Stimulated activated CD4-positive, alpha-beta T cell treated with anti-CD3 and anti-CD28 coated beads, Interleukin-1b, Interleukin-23, amount 100 ng/mL, for 1 hour (primary cell): ENCODE measurements at places on chromosomes 16 and 17.

- no peak for DNase-seq
Observed at GRCh38 chr17:48732688-48733629, 4.4 kb upstream of the HOXB13 start.

DNA sequence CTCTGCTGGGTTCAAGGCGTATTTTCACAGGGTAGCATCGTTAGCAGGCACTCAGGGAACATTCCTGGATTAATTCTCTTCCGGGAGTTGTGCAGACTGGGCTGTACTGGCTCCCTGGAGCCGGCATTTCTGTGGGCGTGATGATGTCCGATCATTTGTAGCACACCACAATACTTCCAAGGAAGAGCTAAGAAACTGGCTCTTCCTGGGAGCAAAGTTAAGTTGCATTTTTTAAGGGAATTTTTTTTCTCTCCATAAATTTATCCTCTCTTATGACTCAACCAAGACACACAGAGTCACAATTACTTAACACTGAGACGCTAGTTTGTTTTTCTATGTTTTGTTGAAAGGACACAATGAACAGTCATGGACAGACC lies 211.6 kb upstream of the FOXF1 start:
- no peak for DNase-seq

DNA sequence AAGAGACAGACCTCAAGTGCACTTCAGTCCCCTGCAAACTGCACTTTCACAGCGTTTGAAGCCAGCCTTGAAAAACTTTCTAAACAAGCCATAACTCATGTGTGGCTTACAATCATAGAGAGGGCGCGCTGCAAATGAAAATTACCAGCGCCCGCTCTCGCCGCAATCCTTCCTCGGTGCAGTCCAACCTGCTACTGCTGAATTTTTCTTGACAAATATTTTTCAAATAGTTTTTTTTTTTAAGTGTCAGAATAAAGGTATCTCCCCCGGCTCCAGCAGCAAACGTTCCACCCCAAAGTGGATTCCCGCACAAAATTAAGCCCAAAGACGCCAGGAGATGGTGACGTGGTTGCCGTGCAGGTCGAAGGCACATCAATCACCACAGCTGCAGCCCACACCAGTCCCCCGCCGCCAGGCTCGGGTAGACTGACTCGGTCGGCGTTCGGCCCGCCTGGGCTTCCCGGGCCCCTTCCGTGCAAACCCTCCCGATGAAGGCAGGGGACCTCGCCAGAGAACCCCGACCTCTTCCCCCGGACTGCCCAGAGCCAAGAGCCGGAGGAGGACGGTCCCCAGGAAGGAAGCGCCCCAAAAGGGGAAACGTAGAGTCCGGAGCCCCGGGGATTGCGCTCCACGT lies 630 bp downstream of the GRB2 start:
- DNase-seq: no peak

GRCh38 chr16:27251541-27252205 lies 16.9 kb downstream of the NSMCE1 start:
- no peak for DNase-seq
